Activated CD4-positive, alpha-beta T cell treated with anti-CD3 and anti-CD28 coated beads, Interleukin-10, Interleukin-2, amounts not matched to agents 100 ng/mL and 50 ng/mL, durations not matched to agents 16 hours and 8 hours (primary cell): ENCODE measurements at places on chromosomes 4 and X.

DNA sequence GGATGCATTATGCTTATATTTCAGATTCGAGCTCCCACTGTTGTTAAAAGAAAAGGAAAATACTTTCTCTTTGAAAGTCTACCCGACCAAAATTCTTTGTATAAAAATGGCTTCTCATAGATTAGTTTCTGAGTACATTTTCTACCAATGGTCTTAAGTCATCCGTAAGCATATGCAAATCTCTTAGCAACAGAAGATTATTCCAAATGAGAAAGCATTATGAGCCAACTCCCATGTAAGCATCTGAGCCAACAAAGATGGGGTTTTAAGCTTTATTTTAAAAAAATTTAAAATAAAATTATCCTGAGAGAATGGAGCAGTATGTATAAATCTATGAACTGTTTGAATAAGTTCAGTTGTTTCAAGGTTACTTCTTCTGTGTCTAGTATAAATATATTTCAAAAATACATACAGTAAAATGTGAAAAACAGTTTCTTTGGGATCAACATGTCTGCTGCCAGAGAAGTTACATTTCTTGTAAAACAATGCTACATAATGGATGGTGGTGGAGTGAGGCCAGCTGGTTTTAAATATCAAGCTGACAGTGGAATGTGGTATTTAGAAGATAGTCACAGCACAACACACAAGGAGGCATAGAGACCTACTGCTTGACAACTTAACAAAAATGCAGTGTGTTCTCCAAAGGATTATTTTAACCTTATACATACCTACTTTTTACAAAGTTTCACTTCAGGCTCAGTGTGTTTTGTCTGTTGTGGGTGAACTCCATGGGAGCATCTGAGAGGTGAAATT lies 199.5 kb upstream of the DIPK2B start:
- no peak for DNase-seq

DNA sequence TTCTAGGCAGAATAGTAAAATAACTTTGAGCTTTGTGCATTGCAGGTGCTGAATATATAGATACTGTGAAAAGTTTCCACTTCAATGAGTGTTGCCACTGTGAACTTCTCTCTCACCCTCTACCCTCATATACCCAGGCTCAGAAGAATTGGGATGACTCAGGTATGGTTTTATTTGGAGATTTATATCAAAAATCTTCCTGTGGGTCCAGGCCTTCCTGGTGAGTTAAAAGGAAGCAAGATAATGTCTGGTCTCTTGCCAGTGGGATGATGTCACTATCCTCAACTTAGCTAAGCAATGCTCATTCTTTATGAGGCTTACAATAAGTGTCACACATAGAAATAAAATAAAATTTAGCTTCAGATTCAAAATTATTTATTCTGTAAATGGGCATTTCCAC lies 153.3 kb upstream of the TENT5D start:
- no peak for DNase-seq

DNA sequence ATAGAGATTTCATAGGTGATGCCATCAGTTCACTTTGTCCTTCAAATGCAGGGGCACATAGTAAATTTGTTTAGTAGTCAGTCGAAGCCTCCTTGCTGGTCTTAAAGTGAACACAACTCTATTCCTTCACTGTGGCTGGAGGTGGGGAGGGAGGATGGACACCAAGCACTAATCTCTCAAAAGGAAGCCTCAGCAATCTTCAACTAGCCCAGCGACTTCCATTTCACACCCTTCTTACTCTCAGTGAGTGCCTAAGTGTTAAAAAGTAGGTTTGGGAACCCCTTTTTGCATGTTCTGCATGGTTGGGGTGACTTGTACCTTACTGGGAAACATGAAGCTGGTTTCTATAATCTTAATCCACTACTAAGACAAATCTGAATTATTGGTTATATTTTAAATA lies 96.0 kb upstream of the GUCY1A1 start:
- no peak for DNase-seq

- no peak for DNase-seq
Measured at GRCh38 chr4:98599617-98600205, 58.7 kb downstream of the TSPAN5 start.

DNA sequence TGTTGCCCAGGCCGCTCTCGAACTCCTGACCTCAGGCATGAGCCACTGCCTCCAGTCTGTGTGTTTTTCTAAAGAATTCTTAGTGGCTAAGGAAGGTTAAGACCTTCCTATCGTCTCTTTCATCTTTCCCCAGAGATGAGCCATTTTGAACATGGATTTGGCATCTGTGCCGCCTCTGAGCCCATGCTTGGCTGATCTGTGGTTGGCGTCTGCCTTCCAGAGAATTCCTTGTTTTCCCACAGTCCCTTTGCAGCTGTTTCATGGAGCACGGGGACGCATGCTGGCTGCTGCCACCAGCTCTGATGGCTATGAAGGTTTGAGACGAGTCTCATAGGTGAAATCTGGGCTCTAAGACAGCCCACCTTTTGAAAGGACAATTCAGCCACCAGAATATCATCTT lies 60.4 kb downstream of the SHROOM2 start:
- DNase-seq: no peak

DNA sequence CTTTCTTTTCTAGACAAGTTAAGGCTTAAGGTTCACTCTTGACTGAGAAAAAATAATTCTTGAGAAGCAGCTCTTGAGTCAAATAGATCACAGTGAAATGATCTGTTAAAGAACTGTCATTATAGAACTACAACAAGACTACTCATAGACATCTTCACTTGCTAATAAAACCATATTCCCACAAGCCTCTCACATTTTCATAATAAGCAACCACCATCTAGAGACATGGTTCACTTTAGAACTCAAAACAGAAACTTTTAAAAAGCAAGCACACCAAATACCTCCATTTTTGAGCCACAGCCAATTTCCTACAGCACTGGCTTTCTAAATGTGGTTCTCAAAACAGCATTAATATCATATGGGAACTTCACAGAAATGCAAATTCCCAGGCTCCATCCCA lies 309.5 kb downstream of the TMA16 start:
- no peak for DNase-seq

DNA sequence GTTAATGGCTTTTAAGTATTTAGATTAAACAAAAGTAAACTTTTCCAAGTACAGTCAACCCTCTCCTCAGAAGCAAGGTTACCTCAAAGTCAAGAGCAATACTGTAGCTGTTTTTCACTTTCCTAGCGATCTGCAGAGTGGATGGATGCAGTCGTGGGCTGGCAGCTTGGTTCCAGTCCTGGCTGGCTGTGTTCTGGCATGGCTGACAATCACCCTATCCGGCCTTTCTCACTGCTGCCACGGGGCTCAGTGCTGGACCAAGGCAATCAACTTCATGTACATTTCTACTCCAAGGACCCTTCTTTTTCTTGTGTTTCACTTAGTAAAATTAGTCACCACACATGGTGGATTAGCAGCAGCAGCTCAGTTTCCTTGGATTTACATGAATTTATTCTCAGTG lies 208.3 kb downstream of the GABRB1 start:
- no peak for DNase-seq

DNA sequence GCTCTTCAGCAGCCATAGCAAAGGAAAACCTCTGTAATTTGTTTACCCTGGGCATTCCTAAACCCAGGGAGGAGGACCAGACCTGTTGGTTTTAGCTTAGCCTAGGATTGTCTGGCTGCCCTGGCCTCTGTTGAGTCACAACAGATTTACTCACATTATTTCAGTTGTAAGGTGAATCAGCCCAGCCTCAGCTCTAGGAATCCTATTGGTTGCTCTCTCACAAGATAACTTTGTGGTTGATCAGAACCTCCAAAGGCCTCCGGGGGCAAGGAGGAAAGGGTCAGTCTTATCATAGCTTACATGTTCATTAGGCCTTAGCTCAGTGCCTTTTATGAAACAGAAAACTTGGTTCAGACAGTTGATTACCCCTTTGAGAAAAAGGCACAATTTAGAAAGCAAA lies 41.0 kb downstream of the PDK3 start:
- peak; percentile 77 for DNase-seq

DNA sequence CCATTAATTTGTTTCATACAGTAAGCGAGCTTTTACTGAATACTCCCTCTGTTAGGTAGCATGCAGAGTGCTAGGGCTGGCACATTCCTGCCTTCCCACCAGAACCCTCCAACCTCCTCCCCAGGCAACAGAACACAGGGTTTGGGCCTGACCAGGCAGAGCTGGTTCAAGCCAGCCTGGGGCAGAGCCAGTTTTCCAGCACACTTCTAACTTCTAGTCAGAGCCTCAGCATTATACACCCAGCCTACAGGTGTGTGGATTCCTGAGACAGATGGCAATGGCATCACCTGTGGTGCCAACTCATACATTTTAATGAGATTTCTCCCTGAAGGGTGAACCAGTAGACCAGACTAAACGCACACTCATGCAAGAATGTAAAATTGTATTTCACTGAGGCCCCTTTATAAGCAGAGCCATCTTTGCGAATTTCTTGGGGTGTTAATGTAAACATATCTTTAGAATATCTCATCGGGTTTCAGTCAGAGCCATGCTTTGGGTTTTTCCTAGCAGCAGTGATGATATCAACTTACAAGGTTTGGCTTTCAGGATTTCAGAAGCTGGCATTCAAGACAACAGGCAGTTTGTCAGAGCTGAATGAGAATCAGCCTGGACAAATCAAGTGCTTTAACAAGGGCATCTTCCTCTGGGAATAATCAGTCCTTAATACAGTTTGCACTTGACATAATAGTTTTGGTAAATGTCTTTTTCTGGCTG lies 92.0 kb downstream of the GATB start:
- no peak for DNase-seq

DNA sequence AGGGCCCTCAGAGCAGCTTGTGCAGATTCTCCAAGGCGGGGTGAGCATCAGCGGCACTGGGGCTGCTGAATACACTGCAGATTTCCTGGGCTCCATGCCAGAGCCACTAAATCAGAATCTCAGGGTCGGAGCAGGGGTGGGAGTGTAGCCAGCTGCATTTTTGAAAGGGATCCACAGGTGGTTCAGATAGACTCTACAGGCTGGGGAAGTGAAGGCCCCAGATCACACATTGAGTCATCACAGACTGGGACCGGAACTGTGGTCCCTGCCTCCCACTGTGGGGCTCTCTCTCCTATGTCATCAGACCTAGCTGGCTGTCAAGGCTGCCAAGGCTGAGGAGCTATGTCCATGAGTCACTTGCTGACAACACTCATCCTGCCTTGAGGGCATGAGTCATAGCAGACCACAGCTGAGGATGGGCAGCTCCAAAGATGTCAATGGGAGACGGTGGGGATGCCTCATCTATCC lies 162.3 kb upstream of the MAMLD1 start:
- peak; percentile 90 for DNase-seq

DNA sequence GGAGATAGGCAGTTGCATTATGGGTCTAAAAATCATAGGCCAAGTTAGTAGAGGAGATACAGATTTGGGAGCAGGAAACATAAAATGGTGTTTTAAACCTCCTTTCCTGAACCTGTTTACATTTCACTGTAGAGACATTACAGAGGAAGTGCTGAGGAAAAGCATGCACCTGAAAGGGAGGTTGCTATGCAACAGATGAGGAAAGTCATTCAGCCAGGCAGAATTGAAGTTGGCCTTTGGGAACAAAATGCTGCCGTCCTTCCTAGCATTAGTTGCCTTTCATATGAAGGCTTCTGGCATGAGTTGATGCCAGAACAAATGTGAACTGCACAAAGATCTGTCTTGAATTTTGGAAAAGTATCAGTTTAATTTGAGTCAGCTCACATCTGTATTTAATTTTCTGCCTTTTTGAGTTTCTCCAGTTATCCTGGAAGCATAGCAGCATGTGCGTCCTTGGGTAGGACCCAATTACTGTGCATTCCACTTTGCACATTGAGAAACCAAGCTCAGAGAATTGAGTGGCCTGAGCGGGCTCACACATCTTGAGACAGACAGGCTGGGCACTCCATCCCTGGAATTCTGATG lies 38.2 kb downstream of the MAGED1 start:
- no peak for DNase-seq

- DNase-seq: no peak
Measured at GRCh38 chrX:31224381-31225012, 152.7 kb upstream of the FTHL17 start.

- DNase-seq: peak; percentile 40
Measured at GRCh38 chr4:83388313-83388676, 53.6 kb upstream of the HPSE start.

- no peak for DNase-seq
Measured at GRCh38 chrX:650324-650723, 19.7 kb downstream of the SHOX start.

DNA sequence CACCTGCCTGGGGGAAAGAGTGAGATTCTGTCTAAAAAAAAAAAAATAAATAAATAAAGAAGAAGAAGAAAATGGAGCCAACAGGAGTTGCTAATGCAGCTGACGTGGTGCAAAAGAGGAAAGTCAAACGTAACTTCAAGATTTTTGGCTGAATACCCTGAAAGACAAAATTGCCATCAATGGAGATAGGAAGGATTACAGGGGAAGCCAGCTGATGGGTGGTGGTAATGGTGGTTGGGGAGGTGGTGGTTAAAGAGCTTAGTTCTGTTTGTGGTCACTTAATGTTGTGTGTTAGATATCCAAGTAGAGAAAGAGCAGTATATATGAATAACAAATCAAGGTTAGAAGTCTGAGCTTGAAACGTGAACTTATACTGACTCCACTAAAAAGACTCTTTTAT lies 225.4 kb downstream of the ARHGAP24 start:
- no peak for DNase-seq

GRCh38 chrX:9906919-9907318 lies 60.2 kb upstream of the CLDN34 start:
- no peak for DNase-seq

- DNase-seq: no peak
Measured at GRCh38 chr4:181509073-181509472, 734.1 kb upstream of the TENM3 start.

- no peak for DNase-seq
Measured at GRCh38 chr4:84407554-84408407, 91.3 kb downstream of the NKX6-1 start.

- DNase-seq: no peak
Measured at GRCh38 chr4:144223661-144224060, 83.1 kb upstream of the GYPA start.
